NCI-H1092 (cell line): ENCODE measurements at places on chromosomes 7 and 10.

DNA sequence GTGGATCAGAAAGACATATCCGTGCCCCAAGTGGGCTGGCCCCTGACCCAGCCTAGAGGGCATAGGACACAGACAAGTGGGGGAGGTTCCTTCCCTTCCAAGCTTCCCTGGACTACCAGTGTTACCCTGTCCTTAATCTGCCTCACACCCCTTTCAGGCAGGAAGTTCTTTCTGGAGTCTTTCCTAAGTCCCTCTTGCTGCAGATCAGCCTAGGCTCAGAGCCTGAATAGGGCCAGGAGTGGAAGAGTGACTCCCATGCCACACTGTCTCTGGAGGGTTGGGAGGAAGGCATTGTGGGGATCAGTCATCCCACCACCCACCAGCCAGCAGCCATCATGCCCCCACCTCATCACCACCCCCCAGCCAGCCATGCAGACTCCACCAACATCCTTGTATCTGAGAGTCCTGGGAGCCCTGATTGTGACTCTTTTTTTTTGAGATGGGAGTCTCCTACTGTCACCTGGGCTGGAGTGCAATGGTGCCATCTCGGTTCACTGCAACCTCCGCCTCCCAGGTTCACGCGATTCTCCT, 22.6 kb downstream of the POLL start:
- no peak for DNase-seq

GRCh38 chr7:96997512-96998032, 7.8 kb upstream of the DLX6 start:
- DNase-seq, result no peak

GRCh38 chr7:27194686-27195379, 5.1 kb downstream of the HOXA13 start:
- DNase-seq, result no peak

GRCh38 chr10:84755311-84755710, 426.9 kb downstream of the CCSER2 start:
- no peak for DNase-seq

DNA sequence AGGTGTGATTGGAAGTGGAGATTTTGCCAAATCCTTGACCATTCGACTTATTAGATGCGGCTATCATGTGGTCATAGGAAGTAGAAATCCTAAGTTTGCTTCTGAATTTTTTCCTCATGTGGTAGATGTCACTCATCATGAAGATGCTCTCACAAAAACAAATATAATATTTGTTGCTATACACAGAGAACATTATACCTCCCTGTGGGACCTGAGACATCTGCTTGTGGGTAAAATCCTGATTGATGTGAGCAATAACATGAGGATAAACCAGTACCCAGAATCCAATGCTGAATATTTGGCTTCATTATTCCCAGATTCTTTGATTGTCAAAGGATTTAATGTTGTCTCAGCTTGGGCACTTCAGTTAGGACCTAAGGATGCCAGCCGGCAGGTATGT, 13.6 kb downstream of the STEAP2 start:
- no peak for DNase-seq

GRCh38 chr10:1057106-1057657, 997 bp downstream of the WDR37 start:
- no peak for DNase-seq

- DNase-seq, result peak; percentile 16
Measured at GRCh38 chr7:140304191-140304799, 94.0 kb downstream of the SLC37A3 start.

DNA sequence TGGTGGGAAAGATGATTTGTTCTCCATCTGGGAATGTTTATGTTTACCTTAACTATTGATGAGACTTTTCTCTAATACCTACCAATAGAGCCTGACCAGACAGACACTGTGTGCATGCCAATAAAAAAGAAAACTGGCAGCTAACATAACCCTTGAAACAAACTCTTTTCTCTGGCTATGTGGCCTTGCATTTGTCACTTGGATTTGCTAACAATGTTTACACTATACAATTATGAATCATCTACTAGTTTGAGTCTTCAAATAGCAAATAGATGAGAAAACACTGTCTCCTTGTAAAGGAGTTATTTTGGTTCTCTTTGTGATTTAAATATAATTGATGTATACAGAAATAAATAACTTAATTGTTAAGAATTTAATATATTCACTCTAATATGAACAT, 273.1 kb downstream of the SEMA3D start:
- DNase-seq, result no peak

- no peak for DNase-seq
Measured at GRCh38 chr10:27622596-27622995, 118.5 kb downstream of the RAB18 start.

DNA sequence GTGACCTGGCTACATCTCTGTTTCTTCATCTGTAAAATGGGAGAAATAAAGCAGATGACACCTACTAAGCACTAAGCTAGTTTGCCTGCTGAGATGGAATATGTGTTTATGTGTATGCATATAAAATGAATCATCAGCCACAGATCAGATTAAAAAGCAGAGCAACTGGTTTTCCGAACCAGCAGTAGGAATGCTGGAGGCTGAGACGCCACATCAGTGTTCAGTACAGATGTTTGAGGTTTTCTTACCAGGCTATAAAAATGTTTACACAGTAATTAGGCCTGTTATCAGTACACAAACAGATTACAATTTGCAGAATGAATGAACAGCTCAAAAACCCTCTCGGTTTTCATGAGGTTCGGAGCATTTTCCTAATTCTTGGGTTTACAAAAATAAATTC, 85.8 kb downstream of the CALN1 start:
- DNase-seq, result no peak

GRCh38 chr7:74219416-74219815, 9.6 kb downstream of the LAT2 start:
- DNase-seq, result no peak

- DNase-seq, result no peak
Measured at GRCh38 chr7:47622946-47623640, 41.2 kb upstream of the TNS3 start.

GRCh38 chr7:40542982-40543741, 408.4 kb downstream of the SUGCT start:
- DNase-seq, result no peak

DNA sequence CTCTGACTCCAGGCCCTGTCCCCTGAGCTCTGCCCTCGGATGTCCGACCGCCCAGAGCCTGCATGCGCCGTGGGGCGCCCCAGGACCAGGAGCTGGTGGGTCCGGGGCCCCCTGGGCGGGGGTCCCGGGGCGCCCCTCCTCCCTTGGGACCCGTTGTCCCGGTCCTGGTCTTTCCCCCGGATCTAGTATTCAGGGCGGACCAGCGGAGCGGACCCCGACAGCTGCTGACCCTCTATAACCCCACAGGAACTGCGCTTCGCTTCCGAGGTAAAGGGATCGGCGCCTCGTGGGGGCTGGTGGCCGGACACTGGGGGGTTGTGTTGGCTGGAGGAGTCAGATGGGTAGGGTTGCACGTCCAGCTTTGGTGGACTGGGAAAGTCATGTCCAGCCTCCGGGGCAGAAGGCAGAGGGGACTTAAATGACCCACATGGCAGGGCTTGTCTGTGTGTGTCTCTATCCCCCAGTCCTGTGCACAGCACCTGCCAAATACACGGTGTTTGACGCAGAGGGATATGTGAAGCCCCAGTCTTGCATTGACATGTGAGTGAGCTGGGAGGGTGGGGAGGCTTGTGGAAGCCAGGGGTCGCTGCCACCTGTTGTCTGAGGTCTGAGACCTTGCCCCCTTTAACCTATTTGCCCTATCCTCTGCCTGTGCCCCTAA, 520 bp downstream of the MOSPD3 start:
- no peak for DNase-seq

DNA sequence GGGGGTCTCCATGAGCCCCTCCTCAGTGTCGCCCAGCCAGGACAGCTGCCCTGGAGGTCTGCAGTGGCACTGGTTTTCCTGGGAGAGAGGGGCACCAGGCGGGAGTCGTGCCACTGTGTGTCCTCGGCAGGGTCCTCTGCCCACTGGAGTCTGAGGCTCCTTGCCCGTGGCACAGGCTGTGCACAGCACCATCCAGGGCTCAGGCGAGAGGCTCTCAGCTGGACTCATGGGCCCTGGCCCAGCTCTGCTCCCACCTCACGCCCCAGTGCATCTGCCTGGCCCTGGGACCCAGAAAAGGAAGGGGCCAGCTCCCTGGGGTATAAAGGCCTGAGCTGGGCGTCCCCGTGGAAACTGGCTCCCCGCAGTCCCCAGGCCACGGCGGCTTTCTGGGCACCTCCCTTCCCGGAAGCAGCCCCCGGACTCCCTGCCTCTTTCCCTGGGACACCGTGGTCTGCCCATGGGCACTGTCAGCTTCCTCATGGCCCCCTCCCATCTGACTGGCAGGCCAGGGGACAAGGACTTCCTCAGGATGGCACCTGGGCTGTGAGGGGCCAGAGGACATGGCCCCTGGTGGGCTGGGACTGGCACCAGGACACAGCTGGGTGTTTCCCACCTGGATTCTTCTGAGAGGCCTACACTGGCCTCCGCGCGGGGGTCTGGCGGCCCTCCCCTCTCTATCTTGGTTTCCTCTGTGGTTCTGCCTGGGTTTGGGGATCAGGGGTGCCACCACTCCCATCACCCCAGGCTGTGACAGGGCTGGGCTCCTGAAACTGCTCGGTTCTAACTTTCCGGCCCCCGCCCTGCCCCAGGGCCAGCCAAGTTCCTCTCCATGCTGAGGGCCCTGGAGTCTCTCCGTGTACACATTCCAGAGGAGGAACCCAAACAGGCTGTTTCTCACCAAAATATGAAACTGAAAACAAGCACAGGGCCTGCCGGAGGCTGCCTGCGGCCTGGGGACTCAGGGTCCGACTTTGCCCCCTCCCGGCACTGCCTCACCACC, 5.5 kb downstream of the FOXL3 start:
- no peak for DNase-seq

DNA sequence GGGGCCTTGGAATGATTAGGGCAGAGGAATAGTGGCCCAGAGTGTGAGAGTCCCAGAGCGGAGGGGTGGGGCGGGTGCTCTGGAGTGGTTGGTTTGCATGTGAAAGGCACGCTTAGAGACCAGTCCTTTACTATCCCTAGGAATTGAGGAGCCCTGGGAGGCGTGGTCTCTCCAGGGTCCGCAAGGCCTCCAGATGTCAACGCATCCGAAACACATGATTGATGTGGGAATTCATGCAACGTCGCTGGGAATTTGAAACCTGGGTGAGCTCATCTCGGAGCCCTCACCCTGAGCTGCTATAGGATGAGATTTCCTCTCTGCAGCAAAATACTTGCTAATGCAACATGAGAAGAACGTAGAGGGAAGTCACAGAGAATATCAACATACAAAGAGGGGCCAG, 51.2 kb downstream of the NPTX2 start:
- no peak for DNase-seq

DNA sequence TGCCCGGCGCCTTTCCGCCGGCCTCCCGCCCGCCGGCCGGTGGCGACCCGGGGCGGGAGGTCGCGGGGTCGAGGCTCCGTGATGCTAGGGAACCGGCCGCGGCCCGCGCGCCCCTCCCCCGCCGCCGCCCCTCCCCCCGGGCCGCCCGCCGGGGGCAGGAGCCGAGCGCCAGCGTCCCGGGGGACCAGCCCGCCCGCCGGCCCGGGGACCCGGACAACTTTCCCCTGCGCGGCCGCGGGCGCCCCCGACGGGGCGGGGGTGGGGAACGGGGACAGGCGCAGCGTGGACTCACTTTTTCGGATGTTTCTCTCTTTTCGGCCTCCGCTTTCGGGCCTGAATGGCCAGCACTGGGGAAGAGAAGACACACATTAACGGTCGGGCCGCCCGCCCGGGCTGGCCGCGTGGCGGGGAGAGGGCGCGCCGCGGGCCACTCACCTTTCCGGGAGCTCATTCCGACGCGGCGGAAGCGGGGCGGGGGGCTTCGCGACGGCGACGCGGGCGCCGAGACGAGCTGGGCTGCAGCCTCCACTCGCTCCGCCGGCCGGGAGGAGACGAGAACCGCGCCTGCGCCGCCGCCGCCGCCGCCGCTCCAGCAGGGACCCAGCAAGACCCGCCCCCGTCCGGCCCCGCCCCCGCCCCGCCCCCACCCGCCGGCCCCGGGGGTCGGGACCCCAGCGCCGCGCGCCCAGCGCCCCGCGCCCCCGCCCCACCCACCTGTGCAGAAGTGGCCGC, at the start of gene SRPK2:
TSS of gene SRPK2 (minus strand) at position 566 of the 732 bp plus-strand sequence.
- peak; percentile 65 for DNase-seq

DNA sequence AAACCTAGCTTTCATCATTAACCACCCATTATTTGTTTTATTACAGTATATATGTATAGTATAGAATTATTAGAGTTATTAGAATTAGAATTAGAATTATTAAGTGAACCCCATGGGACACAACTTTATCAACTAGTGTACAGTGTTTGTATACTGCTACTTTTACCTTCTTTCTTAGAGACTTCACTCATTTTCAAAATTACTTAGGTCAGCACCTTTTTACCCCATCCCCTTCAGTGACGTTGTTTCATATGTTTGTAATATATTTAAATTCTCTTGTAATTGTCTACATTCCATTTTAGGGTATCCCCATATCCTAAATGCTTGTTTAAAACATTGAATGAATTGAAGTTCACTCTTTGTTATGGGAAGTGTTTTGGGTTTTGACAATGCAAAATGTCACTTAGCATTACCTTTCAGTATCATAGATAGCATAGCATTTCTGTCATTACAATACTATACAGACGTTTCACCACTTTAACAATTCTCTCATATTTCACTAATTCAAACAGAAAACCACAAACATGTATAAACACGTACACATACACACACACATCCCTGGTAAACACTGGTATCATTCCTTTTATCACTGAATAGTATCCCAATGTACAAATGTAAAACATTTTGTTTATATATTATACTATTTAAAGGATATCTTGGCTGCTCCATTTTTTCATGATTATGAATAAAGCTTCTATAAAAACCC, 229.9 kb upstream of the MAGI2 start:
- DNase-seq, result no peak

DNA sequence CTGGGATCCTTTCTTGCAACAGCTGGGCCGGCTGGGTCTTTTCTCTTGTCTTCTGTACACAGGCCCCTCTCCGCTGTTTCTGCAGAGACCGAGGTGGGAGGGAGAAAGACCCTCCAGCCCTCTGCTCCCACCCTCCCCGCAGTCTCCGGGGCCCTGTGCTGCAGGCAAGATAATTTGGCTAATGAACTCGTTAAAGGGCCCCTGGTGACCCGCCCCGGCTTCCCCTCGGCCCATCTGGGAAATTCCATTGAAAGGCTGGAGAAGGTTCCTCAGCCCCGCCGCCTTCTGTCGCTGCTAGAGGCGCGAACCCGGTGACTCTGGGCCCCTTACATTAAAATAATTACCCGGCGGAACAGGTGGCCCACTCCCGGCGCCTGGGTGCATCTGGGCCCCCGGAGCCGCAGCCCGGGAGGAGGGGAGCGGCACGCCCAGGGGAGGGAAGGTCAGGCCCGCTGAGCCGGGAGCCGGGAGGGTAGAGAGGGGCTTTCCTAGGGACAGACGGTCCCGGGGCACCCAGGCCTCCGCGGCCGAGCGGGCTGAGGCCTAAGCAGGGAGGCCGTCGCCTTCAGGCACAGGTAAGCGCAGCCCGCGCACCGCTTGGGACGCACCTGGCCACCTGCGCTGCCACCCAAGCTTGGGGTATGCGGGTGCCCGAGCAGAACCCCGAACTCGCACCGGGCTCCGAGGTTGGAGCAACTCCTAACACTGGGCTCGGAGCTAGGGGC, 7.3 kb upstream of the MNX1 start:
- DNase-seq, result no peak

GRCh38 chr7:27961255-27961654, 219.3 kb downstream of the JAZF1 start:
- no peak for DNase-seq

GRCh38 chr7:121081327-121081936, 92.9 kb downstream of the CPED1 start:
- peak; percentile 56 for DNase-seq
